ENCODE measurements at places on chromosomes 4 and X. TPM values are rescaled to one million over a fixed set of nuclear protein-coding genes. Genes with fewer than 3 reads are reported as not detected.
A peak's percentile ranks its signal among the peaks of the same experiment; 100 is the strongest.

- no peak for DNase-seq
Observed at GRCh38 chrX:21373637-21374162, 518 bp upstream of the CNKSR2 start.

DNA sequence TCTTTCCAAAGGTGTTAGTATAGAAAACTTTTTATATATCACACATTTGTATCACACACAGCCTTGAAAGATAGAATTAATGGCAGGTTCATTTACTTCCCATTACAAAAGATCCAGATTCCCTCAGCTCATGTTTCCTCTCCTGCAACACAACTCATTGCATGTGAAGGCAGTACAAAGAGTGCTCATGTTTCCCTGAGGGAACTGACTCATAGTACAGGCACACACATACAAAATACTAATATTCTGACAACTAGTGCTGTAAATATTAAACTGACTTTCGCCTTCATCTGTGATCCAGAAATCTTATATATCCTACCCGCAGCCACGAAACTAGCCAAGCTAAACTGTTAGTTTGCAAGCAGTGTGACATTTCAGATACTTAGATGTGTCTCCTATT is 819.8 kb upstream of the PCDH7 start:
- no peak for DNase-seq

DNA sequence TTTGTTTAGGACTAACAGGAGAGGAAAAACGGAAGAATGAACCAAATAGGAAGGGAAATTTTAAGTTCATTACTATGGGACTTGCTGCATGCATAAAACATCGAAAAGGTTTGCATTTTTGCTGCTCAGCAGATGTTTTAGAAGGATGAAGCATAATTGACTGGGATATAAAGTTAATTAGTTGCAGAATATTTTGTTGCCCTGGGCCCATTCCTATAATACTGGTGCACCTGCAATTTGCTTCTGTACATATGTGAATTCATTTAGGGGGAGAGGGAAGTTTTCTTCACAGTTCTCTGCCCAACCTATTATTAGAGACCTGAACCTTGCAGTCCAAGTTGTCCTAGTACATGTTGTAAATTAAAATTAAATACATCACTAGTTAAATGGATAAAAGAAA is 232.0 kb downstream of the UGT8 start:
- DNase-seq: no peak

DNA sequence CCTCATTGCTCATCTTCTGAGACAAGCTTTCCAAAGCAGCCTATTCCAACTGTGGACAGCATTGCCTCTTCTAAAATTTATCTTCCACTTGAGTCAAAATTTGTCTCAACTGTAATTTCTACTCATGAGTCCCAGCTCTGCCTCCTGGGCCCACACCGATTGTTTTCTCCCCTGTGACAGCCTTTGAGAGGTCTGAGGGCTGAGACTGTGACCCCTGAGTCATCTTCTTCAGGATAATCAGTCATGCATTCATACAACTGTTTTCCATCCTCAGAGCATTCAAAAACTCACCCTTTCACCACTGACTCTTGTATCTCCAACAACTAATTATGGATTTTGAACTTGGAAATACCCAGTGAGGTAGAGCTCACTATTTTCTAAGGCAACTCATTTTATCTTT is 228.1 kb downstream of the EDA2R start:
- DNase-seq: no peak

- no peak for DNase-seq
Observed at GRCh38 chr4:37935026-37935425, 25.2 kb upstream of the PTTG2 start.

GRCh38 chr4:76703676-76704075 is 194.3 kb downstream of the SOWAHB start:
- no peak for DNase-seq

DNA sequence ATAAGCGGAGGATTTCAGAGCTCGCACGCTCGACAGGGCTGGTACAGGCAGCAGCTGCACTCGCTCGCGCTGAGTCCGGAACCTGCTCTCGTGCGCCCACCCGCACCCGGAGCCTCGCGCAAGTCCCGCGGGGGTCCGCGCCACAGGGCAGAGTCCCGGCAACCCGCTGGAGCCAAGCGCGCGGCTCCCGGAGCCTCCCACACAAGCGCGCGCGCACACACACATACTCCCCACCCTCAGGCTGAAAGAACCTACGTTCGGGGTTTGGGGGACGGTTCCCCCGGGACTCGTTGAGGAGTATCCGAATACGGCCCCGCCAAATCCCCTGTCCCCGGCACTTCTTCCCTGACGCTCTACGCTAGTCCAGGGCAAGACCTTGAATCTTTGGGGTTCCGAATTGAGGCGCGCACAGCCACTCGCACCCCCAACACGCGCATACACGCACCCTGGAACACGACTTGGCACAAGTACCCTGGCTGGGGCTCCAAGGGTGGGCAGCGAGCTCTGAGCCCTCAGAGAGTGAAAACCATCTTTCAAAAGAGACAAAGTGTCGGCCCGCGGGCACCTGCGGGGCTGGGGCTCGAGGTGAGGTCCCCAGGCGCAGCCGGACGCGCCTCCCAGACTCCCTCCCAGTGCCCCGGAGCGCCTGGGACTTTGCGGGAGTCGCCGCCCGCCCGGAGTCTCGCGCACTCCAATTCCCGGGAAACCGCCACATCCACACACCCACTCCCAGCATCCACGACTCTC is 952 bp downstream of the ANOS1 start:
- no peak for DNase-seq

DNA sequence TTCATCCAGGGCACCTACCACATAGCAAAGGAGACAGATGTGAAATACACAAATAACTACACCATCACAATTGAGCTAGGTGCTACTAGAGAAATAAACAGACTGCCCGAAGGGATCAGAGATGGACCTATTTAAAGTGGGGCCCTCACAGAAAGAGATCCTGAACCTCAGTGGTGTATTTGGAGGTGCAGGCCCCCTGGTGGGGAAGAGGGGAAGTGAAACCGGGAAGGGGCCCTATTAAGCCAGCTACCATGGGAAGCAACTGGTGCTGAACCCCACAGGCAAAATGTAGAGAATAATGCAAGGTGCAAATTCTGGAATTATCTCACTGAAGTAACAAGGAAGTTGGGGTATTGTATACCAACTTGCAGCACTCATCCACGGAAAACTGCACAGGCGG is 78.6 kb upstream of the FAM9A start:
- DNase-seq: peak; percentile 11

- no peak for DNase-seq
Observed at GRCh38 chrX:96838537-96838936, 45.2 kb upstream of the RPA4 start.

DNA sequence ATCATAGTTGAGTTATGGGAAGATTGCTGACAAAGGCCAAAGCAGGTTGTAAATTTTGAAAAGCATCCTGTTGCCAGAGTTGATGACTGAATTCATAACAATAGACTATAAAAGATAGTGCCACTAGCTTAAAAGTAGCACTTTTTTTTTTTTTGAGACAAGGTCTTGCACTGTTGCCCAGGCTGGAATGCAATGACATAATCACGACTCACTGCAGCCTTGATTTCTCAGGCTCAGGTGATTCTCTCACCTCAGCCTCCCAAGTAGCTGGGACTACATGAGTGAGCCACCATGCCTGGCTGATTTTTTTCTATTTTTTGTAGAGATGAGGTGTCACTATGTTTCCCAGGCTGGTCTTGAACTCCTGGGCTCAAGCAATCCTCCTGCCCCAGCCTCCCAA is 122.7 kb downstream of the SPOCK3 start:
- DNase-seq: no peak

GRCh38 chr4:176879380-176880116 is 86.8 kb upstream of the VEGFC start:
- no peak for DNase-seq

GRCh38 chrX:112910418-112910817 is 69.8 kb upstream of the AMOT start:
- no peak for DNase-seq

The GAK gene
- polyA plus RNA-seq: 49.4 TPM

The RNF128 gene
- not detected for polyA plus RNA-seq

The PSAPL1 gene
- not detected for polyA plus RNA-seq

The TMEM128 gene
- polyA plus RNA-seq: 45.6 TPM

The GRIA3 gene
- polyA plus RNA-seq: not detected

The RHOH gene
- 97.3 TPM for polyA plus RNA-seq

The APELA gene
- not detected for polyA plus RNA-seq

The MAGEA2B gene
- not detected for polyA plus RNA-seq

The NLGN3 gene
- polyA plus RNA-seq: 0.08 TPM

Data from immature natural killer cell (primary cell).